Activated CD4-positive, alpha-beta T cell treated with anti-CD3 and anti-CD28 coated beads, Interleukin-2, amount 10 ng/mL, durations not matched to agents 7 days and 5 days (primary cell): ENCODE measurements at places on chromosomes 6 and 20. TPM values are rescaled to one million over a fixed set of nuclear protein-coding genes. Genes with fewer than 3 reads are reported as not detected.

The SPATA25 gene
- total RNA-seq = 0.56 TPM

- DNase-seq = no peak
- H3K27ac ChIP-seq = no peak overlapping the region
- no peaks in the 10 kb centered on the region for H3K36me3 ChIP-seq
- no peaks in the 10 kb centered on the region for H3K4me1 ChIP-seq
Observed at GRCh38 chr6:72080260-72080941, 194.1 kb downstream of the RIMS1 start.

DNA sequence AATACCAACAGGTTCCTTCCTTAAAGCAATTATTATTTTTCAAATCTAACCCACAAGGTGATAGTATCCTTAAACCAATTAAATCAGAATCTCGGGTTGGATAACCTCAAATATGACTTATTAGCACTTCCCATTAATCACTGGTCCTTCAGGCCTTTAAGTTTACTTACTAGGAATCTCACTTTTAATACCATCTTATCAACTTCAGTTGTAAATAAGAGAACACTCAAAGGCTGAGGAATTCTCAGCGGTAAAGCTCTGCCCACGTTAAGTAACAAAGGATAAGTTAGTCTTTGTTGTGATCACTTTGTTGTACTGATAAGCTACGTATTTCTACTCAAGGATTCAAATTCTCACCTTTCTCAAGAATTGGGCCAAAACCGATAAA, 82.0 kb downstream of the OR2B2 start:
- H3K36me3 ChIP-seq = peaks cover 20% of the 10 kb centered on the region
- H3K4me3 ChIP-seq = peak overlapping the region; percentile 76
- DNase-seq = no peak
- H3K4me1 ChIP-seq = peaks cover 47% of the 10 kb centered on the region

DNA sequence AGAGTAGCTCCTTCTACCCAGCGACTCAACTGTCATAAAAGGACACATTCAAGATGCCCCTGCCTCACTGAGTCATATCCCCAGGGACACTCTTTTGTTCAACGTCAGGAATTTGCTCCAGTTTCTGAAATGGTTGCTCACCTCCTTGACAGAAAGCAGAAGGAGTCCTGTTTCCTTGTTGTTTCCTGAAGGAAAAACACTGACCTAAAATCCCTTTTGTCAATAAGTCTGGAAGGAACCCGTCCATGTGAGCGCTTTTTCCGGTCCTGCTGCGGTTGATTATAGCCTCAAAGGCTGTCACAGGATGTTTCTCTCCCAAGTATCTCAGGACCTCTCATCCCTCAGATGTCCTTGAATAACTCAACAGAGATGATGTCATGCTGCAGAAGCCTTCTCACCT, 113.6 kb upstream of the PLEKHG1 start:
- peaks cover under 1% of the 10 kb centered on the region for H3K4me1 ChIP-seq
- no peaks in the 10 kb centered on the region for H3K36me3 ChIP-seq
- no peak overlapping the region for H3K27ac ChIP-seq
- H3K27me3 ChIP-seq = no peaks in the 10 kb centered on the region

- peak; percentile 89 for DNase-seq
- peaks cover 21% of the 10 kb centered on the region for H3K4me1 ChIP-seq
- peaks cover 9% of the 10 kb centered on the region for H3K27me3 ChIP-seq
- peak overlapping the region; percentile 93 for H3K27ac ChIP-seq
Observed at GRCh38 chr6:29887819-29888776, 54.2 kb upstream of the HLA-A start.

The PTPRT gene
- not detected for total RNA-seq

The CRISP3 gene
- total RNA-seq = not detected

The OPN5 gene
- not detected for total RNA-seq

The VSX1 gene
- not detected for total RNA-seq

DNA sequence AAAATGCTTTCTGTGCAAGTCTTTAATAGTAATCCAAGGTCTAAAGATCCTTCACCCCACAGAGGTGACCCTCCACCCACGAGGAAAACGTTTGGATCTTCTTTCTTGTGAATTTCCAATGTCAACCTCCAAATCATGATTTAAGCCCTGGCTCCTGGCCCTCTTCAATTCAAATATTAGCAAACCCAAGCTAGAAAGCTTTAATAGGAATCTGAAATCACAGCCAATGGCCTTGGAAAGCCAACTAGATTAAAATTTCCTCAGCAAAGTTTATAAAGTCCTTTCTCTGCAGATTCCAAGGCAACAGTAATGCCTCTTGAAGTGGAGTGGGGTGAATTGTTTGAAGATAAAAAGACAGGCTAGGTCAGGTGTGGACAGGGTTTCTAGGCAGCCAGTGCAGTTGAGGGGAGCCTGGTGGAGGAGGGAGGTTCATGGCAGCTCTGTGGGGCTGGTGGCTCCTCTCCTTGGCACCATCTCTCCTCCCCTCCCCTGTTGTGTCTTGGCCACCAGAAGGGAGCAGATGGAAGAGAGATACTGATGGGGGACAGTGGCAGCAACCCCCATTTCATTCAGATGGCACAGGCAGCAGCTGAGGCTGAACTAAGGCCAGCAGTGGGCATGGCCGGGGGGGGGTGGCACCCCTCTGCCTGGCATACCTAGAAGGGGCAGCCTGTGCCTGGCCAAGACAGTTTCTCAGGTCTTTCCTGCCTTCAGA, 12.0 kb upstream of the UQCC2 start:
- H3K36me3 ChIP-seq = no peaks in the 10 kb centered on the region
- H3K27me3 ChIP-seq = peaks cover 20% of the 10 kb centered on the region
- no peak overlapping the region for H3K4me3 ChIP-seq
- peaks cover 13% of the 10 kb centered on the region for H3K4me1 ChIP-seq

GRCh38 chr6:5315881-5316280, 54.6 kb downstream of the FARS2 start:
- no peaks in the 10 kb centered on the region for H3K4me1 ChIP-seq
- H3K27me3 ChIP-seq = no peaks in the 10 kb centered on the region
- H3K27ac ChIP-seq = no peak overlapping the region
- H3K36me3 ChIP-seq = no peaks in the 10 kb centered on the region

DNA sequence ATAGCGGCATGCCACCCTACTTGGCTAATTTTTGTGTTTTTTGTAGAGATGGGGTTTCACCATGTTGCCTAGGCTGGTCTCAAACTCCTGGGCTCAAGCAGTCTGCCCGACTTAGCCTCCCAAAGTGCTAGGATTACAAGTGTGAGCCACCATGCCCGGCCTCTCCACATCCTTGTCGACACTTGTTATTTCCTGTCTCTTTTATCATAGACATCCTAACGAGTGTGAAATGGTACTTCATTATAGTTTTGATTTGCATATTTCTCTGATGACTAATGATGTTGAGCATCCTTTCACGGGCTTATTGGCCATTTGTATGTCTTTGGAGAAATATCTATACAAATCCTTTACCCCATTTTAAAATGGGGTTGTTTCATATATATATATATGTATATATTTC, 39.0 kb upstream of the ASXL1 start:
- no peak overlapping the region for H3K4me3 ChIP-seq
- H3K27me3 ChIP-seq = no peaks in the 10 kb centered on the region
- no peaks in the 10 kb centered on the region for H3K4me1 ChIP-seq

DNA sequence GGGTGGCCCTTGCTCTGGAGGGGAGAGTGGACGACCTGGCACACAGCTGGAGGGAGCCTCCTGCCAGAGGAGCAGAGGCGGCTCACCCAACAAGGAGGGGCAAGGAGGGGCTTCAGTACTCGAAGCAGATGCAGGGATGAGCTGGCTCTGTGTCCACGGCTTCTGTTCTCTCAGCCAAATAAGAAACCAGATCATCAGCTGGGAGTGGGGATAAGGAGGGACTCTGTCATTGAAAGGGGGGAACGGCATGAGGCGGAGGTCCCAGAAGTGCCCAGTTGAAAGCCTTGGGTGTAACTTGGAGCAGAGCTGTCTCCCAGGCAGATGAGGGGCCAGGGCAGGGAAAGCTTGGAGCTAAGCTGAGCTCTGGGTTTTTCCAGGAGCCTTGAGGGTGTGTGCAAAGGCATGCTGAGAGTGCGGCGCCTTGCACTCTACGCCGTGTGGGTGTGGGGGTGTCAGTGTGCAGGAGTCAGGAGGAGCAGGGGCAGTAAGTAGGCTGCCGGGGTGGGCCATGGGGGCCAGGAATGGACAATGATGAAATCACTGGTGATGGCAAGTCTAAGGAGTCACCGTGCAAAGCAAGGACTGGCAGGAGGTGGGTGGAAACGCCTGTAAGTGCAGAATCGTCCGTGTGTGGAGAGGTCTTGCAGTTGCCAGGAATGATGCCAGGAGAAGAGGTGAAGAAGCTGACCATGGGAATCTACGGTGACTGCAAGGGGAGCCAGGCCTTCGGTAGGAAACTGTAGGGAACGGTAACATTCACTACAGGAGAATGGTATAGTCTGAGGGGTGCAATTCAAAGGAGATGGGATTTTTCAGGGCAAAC, 85.4 kb upstream of the FOXQ1 start:
- DNase-seq = no peak
- no peak overlapping the region for H3K27ac ChIP-seq
- no peaks in the 10 kb centered on the region for H3K4me1 ChIP-seq
- no peaks in the 10 kb centered on the region for H3K36me3 ChIP-seq
- no peak overlapping the region for H3K4me3 ChIP-seq
- H3K27me3 ChIP-seq = no peaks in the 10 kb centered on the region
